Muscle of arm (tissue), 14 donors: ENCODE measurements at places on chromosomes 7 and 10. TPM values are rescaled to one million over a fixed set of nuclear protein-coding genes. Genes with fewer than 3 reads are reported as not detected.

The AOC1 gene
- 0.84 TPM for polyA plus RNA-seq

GRCh38 chr10:44882166-44882720 is 28.9 kb upstream of the TMEM72 start:
- DNase-seq: no peak

The AIFM2 gene
- polyA plus RNA-seq: 2.0 TPM

GRCh38 chr7:3998060-3998459 is 684.0 kb upstream of the FOXK1 start:
- no peak for DNase-seq

GRCh38 chr7:158432369-158433341 is 155.0 kb downstream of the PTPRN2 start:
- DNase-seq: no peak

GRCh38 chr10:10786109-10787090 is 231.3 kb upstream of the CELF2 start:
- DNase-seq: no peak

DNA sequence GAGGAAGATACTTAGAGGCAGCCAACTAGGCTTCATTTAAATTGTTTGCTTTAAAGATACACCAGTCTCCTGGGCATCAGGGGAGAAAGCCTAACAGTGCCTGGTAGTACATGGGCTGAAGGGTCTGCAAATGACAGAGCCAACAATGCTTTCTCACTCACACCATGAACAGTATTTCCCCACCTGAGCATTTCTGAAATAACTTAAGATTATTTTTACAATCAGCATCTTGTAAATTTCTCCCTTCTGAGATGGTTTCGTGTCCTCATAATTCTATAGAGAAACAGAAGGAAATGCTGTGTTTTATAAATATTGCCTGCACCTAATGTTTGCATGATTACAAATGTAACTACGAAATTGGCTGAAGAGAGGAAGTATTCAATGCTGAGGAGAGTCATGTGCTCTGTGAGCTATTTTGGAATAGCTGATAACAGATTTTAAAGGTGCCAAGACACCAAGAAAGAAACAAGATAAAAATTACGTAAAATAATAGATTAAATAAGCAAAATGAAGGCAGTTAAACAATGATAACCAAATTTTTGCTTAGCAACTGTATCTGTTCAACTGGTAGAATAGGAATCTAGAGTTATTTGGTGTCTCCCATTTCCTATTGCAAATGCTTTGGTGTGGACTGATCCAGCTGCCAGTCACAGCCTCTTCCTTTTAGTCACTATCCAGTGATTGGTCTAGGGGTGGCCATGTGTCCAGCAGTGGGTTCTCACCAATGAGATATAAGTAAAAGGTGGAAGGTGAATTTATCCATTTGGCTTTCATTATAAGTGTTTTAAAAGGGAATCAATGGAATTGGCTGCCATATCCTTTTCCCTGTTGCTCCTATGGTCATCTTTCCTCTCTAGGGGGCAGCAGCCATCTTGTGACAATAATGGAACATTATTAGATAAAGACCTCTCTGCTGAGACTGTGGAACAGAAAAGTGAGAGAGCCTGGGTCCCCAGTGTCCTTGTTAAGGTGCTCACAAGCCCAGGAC is 167.9 kb upstream of the SLC26A5 start:
- DNase-seq: no peak

The GPR26 gene
- polyA plus RNA-seq: not detected
